ENCODE measurements at places on chromosomes 3 and 15.

- no peak for DNase-seq
These were observed 181.1 kb downstream of the MYRIP start for GRCh38 chr3:39990532-39990931.

GRCh38 chr3:177359593-177360357 is 162.5 kb upstream of the TBL1XR1 start:
- peak; percentile 90 for DNase-seq

GRCh38 chr15:65824031-65824743 is 32.1 kb upstream of the DENND4A start:
- DNase-seq: no peak

- no peak for DNase-seq
These were observed 105.1 kb upstream of the TRPM1 start for GRCh38 chr15:31206386-31207181.

- DNase-seq: no peak
These were observed 60.1 kb downstream of the IGSF11 start for GRCh38 chr3:118974356-118975097.

GRCh38 chr15:72685925-72686794 is at the start of the genes BBS4 and HIGD2B:
Gene BBS4 (plus strand): TSS chr15:72686207. CDS start chr15:72686228, 21 bp downstream.
Gene HIGD2B (minus strand): TSS chr15:72686182. CDS start chr15:72676374, 9,808 bp downstream.
- DNase-seq: peak; percentile 79

DNA sequence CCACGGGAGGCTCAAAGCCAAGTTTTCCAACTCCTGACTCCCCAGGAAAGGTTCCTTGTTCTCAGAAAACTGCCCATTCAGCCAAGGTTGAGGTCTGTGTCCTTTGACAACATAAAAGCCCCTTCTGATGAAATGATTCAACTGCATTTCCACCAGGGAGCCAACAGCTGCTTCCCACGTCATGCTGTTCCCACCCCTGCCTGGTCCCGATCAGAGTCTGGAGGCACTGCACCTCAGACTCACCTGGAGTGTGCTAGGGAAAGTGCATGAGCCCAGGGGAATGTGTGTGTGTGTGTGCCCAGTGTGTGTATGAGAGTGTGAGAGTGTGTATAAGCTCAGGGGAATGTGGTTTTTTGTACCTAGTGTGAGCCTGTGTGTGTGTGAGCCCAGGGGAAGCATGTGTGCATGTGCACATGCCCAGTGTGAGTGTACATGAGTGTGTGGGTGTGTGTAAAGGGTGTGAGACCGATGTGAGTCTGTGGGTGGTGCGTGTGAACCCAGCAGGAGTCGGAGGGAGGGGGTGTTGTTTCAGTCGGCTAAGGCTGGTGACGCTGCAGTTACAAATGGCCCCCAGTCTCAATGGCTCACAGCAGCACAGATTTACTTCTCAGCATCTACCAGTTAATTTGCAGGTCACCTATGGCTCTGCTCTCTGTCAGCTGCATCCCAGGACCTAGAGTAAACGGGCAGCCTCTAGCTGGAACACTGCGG is 20.3 kb upstream of the SLC6A1 start:
- no peak for DNase-seq

- no peak for DNase-seq
These were observed 65.1 kb downstream of the HCN4 start for GRCh38 chr15:73303636-73304035.

DNA sequence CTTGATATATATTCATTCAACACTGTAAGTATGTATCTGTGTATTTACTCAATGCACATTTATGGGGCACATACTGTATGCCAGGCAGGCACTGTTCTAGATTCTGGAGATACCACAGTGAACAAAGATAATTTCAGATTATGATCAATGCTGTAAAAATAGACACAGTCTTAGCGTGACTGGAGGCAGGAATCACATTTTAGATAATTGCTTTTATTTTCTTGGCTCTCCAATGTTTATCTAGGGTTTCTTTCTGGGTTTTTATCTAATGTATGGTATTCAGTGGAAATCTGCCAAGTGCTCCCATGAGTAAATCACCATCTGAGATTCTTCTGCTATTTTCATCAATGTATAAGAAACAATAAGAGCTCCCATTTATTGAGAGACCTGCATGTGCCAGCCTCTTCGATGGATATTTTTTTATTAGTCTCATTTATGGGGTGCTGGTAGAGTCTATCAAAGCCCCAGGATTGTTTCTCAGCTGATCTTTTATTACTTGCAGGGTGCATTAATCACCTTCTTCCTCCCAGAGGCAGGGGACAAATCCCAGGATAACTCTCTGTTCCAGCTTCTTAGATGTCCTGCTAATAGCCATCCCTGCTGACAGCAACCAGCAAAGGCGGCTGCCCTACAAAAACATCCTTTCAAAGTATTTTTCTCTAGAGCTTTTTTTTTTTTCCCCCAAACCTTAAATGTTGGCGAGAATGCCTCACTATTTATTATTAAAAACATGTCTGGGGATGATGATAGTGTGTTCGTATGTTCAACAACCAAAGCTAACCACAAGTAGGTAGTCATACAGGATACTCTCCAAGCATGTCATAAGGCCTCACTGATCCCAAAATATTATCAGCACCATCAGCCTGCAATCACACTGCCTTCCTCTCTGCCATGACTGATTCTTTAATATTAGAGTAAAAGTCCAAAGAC is 331.0 kb upstream of the RASGRP1 start:
- no peak for DNase-seq

Measured in stimulated activated CD8-positive, alpha-beta memory T cell treated with anti-CD3 and anti-CD28 coated beads, Interleukin-2, amount 100 ng/mL, for 48 hours (primary cell).